H9 (cell line): ENCODE measurements at places on chromosomes 5 and 9.
A peak's percentile ranks its signal among the peaks of the same experiment; 100 is the strongest.

GRCh38 chr5:149990518-149991376 lies 9.7 kb downstream of the TIGD6 start:
- peak; percentile 67 for DNase-seq

- no peak for DNase-seq
These were observed 54.1 kb downstream of the MAN2A1 start for GRCh38 chr5:109743770-109744212.

DNA sequence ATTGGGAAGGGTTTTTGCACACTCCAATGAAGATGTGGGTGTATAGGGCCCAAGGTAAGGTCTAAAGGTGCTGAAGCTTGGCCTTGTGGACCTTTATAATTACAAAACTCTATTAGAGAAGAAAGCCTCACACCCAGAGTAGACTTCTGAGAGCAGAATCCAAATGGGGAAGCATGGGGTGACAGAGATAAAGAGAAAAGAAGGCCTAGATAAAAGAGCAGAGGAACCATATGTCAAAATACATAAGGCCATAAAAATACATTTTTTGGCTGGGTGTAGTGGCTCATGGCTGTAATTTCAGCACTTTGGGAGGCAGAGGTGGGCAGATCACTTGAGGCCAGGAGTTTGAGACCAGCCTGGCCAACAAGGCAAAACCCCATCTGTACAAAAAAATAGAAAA lies 27.4 kb upstream of the TCERG1 start:
- DNase-seq, result no peak

DNA sequence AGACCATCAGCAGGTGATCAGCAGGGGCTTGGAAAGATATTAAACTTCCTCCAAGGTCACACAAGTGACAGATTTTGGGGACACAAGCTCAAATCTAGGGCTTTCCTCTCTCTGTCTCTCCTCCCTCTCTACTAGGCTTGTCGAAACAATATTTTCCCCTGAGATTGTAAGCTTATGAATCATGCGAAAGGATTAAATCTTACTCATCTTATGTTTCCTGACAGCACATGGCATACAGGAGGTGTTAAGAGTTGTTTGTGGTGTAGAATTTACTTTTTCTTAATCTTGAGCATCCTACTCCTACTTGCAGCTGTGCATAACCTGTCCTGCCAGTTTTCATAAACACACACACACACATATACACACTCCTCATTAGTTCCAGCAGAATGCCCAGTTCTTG lies 186.3 kb downstream of the MARCHF11 start:
- DNase-seq, result no peak

- DNase-seq, result no peak
These were observed 118.6 kb upstream of the RETREG1 start for GRCh38 chr5:16735101-16736060.
